Right atrium auricular region (tissue), 2 donors: ENCODE measurements at places on chromosomes 3 and 15. TPM values are rescaled to one million over a fixed set of nuclear protein-coding genes. Genes with fewer than 3 reads are reported as not detected.

- peak; percentile 78 for DNase-seq
Measured at GRCh38 chr3:126746395-126747177, 42.5 kb downstream of the CHCHD6 start.

DNA sequence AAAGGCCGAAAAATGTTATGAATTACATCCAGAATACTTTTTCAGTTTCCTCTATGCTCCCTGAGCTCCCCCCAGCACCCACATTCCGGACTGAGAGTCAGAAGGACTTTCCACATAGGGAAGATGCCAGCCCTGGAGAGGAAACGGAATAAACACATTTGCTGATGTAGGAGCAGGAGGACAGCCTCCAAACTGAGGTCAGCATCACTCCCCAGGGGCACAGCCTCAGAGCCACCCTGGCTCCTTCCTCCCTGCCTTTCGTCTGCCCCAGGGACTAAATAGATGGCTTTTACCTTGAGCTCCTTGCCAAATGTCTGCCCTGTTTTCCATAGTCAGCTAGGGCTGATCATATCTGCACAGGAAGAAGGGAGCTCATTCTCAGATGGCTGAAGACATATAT lies 22.6 kb upstream of the SLCO2A1 start:
- DNase-seq, result no peak

DNA sequence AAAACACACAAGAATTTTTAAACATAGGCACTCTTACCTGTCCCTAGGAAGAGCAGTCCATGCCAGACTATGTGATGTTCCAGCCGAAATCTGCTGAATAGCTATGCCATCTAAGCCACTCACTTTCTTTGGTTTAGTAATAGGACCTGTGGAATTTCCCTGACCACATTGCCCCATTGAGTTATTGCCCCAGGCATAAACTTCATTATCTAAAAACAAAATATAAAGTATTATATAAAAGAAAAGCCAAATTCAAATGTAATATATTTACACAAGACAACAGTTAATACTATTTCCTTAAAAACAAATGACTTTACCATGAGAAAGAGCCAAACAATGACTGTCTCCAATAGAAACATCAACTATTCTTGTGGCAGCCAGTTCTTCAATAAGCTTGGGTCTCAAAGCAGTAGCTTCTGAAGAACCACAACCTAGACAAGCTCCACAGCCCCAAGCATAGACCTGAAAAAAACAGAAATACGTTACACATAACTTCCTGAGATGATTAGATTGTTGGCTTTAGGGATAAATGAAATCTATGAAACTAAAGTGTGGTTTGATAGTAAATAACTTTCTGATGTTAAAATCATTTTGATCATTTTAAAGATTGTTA lies 84.3 kb downstream of the HERC1 start:
- no peak for DNase-seq

- DNase-seq, result no peak
Measured at GRCh38 chr15:68506071-68506470, 72.7 kb upstream of the CORO2B start.

DNA sequence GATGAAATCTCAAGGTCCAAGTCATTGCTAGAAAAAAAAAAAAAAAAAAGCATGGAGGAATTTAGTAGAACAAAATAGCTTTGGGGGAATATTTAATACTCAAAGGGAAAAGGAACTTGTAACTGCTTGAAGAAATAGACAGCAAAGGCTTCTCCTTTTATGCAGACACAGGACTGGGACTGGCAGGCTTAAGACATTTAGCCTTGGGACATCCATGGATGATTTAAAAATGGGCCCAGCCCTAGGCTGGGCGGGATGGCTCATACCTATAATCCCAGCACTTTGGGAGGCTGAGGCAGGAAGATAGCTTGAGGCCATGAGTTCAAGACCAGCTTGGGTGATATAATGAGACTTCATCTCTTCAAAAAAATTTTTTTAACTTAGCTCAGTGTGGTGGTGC lies 19.8 kb downstream of the RPSA start:
- DNase-seq, result no peak

DNA sequence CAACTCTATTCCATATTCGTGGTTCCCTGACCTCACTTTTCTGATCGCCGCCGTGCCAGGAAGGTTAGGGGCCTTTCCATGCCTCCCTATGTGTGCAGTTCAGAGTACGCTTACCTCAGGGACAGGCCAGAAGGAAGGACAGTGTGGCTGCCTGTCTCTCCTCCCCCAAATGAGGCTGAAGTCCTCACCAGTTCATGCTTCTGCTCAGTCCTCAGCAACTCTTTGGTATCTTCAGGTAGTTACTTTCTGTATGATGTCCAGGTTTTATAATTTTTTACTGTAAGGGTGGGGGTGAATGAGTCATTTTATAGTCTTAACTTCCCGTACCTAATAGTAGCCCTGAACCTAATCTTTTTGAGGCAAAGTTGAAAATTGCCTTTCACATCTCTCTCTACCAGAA lies 98.7 kb downstream of the VPS8 start:
- DNase-seq, result no peak

DNA sequence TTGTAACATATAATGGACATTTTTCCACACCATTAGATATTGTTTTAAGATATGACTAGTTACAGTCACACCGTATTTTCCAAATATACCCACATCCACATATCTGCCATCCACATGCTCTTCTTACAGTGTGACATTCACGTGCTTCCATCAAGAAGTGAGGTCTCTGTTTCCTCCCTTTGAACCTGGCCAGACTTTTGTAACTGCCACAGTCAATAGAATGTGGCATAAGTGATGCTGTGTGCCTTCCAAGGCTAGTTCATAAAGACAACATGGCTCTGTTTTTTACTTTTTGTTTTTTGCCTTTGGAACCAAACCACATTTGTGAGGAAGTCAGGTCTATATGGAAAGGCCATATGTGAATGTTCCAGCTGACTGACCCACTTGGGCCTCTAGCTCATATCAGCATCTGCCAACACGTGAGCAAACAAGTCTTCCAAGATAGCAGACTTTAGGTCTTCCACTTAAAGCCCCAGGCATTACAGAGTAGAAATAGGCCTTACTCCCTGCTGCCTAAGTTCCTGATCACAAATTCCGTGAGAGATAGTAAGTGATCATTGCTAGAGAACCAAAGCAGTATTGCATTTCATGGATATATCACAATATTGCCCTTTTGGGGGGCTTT lies 27.1 kb downstream of the EIF1B start:
- DNase-seq, result no peak

- DNase-seq, result no peak
Measured at GRCh38 chr3:133831966-133832801, 26.6 kb downstream of the SRPRB start.

GRCh38 chr3:45041666-45042065 lies 15.6 kb downstream of the CLEC3B start:
- no peak for DNase-seq

- no peak for DNase-seq
Measured at GRCh38 chr15:88617790-88618189, 3.4 kb upstream of the AEN start.

DNA sequence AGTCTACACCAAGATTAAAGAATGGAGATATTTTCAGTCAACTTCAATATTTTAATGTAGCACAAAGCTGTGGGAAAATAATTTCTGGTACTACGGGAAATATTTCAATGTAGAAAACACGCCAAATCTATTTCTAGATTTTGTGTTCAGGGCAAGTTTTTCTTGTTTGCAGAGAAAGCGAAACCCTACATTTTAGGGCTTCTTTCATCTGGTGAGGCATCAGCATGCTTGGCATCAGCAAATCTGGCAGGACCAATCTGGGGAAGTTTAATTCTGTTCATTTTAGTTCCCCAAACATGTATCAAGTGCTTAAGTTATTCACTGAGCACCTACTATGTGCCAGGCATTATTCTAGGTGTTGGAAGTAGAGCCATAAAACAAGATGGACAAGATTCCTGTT lies 30.3 kb downstream of the CLRN1 start:
- no peak for DNase-seq

DNA sequence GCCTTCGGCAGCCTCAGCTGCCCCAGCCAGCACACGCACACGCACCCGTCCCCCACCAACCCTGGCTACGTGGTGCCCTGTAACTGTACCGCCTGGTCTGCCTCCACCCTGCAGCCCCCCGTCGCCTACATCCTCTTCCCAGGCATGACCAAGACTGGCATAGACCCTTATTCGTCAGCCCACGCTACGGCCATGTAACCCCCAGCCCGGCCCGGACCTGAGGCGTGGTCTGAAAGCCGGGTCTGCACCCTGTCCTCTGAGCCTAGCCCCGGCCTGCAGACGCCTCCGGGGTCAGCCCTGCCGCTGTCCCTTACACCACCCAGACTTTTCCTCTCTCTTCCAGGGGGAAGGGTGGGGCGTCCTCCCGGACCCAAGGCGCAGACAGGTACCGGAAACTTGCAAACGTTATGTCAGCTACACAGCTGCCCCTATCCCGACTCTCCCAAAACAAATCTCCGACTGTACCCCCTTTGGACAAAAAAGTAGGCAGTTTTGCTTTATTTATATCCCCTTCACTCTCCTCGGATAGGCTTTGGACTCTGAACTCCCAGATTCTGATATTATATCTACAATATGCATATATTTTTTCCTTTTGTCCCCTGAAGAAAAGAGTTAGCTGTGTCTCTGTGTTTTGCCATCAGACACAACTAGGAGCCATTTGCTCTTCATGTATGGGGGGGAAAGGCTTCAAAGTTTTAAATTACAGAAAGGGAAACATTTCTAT lies 1.4 kb downstream of the SOX14 start:
- no peak for DNase-seq

DNA sequence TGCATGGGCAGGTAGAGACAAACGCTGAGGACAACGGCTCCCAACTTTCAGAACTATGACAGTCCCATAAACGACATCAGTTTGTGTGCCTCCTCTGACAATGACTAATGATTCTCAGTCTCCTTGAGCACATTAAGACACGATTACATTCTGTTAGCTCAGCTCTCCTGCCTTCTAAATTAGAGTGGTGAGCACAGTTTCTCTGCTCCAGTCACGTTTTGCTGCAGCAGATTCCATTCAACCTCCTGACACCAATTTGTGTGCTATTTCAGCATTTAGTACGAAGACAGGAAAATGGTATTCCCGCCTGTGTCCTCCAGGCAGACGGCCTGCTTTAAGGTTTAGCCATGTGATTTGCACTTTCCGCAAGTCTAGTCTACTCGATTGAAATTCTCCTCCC lies 458.4 kb upstream of the CFAP20DC start:
- no peak for DNase-seq

DNA sequence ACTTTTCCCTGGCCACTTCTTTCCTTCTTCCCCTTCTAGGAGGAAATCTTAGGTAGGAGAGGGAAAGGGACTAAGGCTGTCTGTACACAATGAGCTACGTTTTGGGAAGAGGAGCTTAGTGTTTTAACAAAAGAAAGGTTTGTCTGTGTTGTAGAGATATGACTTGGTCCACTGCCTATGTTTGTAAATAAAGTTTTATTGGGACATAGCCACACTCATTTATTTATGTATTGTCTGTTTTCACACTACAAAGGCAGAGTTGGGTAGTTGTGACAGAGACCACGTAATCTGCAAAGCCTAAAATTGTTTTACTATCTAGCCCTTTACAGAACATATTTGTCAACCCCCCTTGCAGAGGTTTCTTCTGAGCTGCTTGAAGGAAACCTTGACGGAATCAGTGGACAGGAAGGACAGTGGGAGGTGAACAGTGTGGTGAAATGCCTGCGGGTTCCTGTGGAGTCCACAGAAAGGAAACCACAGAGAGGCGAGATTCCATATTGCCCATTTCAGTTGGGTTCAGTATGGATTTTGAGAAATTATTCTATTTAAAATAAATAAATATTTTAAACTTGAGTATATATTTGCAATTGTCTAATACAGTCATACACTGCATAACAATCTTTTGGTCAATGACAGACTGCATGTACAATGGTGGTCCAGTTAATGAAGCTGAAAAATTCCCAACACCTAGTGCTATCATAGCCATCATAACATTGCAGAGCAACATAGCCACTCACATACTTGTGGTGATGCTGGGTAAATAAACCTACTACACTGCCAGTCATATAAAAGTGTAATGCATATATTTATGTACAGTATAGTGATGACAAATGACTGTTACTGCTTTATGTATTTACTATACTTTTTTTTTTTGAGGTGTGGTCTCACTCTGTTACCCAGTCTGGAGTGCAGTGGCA lies 157.9 kb upstream of the NUDT16 start:
- no peak for DNase-seq

DNA sequence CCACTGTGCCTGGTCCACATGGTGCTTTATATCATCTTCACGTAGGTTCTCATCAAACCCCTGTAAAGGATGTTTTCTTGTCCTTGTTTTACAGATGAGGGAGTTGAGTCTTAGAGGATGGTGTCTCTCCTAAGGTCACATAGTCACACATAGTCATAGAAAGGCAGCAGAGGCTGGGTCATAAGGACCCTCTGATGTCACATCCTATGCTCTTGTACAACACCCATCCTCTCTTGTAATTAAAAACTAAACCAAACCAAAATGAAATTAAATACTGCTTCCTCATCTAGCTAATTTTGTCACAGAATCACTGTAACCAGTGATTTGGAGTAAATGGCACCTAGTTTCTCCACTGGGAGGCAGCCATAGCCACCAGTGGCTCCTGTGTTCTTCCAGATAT lies 21.8 kb upstream of the ATP1B3 start:
- DNase-seq, result no peak

DNA sequence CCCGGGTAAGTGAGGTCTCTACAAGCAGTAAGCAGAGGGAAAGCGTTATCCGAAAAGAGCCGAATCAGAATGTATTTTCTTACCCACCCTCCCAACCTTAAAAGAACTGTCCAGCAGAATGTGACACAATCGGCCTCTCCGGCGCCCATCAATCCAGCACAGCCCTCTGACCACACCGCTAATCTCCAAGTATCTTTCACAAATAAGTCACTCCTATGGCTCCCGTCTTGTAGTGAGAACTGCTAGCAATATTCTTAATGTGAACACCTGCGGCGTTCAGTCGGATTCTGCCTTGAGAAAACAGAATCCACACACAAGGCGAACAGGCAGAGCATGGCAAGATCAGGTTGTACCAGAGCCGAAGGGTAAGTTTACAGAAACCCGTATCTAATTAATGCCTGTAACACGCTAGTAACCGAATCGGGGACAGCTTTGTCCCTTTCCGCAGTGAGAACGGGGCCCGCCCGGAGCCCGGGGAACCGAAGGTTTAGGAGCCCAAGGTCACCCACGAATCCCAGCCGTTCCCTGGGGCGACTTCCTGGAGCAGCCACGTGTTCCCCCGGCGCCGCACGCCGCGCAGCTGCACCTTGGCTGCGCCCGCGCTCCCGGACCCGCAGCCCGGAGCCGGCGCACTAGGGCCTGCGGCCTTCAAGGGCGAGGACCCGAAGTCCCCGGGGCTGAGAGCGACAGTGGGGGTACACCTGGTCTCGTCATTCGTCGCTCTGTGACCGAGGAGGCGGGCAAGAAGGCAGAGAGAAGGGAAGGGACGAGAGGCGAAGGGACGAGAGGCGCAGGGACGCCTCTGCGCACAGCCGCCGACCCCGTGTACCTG lies 672 bp downstream of the TFRC start:
- peak; percentile 63 for DNase-seq

GRCh38 chr3:38555926-38556325 lies 59.8 kb downstream of the EXOG start:
- DNase-seq, result no peak

- peak; percentile 21 for DNase-seq
Measured at GRCh38 chr15:101431748-101432147, 57.8 kb downstream of the PCSK6 start.

CTXND1 gene
- total RNA-seq, result 0.22 TPM

FGD5 gene
- 18.8 TPM for total RNA-seq

ASB14 gene
- total RNA-seq, result not detected

ZNF662 gene
- total RNA-seq, result 1.7 TPM

NPAP1 gene
- total RNA-seq, result not detected

KNG1 gene
- not detected for total RNA-seq

LDHAL6B gene
- total RNA-seq, result not detected

MAP4 gene
- total RNA-seq, result 552 TPM

GRK7 gene
- not detected for total RNA-seq

PRR20G gene
- not detected for total RNA-seq

MYZAP gene
- total RNA-seq, result 491 TPM

GPR156 gene
- 0.35 TPM for total RNA-seq

STRIT1 gene
- total RNA-seq, result not detected
